ENCODE measurements at places on chromosomes 7 and 10. TPM values are rescaled to one million over a fixed set of nuclear protein-coding genes. Genes with fewer than 3 reads are reported as not detected.

RNF133 gene
- total RNA-seq, result 0.69 TPM

DNA sequence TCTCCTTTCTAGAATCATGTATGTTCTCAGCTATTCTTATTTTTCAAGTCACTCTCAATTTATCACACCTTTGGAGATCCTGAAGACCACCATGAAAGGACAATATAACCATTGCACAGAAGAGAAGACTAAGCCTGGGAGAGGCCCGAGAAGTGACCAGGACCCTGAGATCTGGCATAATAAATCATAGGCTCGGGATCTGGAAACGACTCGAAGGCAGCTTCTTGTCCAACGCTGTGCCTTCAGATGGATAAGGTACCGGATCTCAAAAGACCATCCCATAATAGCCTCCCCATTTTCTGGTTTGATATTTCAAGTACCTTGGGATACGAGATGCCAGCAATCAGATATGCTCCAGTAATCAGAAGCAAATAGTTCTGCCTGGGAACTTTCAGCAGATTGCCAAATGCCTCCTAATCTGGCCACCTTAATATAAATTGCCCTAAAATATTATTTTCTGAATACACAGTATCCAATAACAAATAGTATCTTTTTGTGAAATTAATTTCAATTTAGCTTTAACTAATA, 179.2 kb upstream of the ZMIZ1 start:
- no peak for DNase-seq

CHRM2 gene
- total RNA-seq, result not detected

PDE1C gene
- total RNA-seq, result 34.0 TPM

- DNase-seq, result no peak
Observed at GRCh38 chr7:78438433-78438832, 639.9 kb downstream of the PHTF2 start.

USP6NL gene
- 25.3 TPM for total RNA-seq

- DNase-seq, result no peak
Observed at GRCh38 chr10:129861776-129862531, 102.1 kb downstream of the EBF3 start.

- DNase-seq, result no peak
Observed at GRCh38 chr10:129465796-129466702, 992 bp upstream of the MGMT start.

- no peak for DNase-seq
Observed at GRCh38 chr7:37488163-37488764, 39.6 kb upstream of the ELMO1 start.

EPHA1 gene
- total RNA-seq, result 21.6 TPM

IDI2 gene
- not detected for total RNA-seq

PAX4 gene
- not detected for total RNA-seq

CDK14 gene
- 31.4 TPM for total RNA-seq

ITPRID1 gene
- total RNA-seq, result 0.95 TPM

DNA sequence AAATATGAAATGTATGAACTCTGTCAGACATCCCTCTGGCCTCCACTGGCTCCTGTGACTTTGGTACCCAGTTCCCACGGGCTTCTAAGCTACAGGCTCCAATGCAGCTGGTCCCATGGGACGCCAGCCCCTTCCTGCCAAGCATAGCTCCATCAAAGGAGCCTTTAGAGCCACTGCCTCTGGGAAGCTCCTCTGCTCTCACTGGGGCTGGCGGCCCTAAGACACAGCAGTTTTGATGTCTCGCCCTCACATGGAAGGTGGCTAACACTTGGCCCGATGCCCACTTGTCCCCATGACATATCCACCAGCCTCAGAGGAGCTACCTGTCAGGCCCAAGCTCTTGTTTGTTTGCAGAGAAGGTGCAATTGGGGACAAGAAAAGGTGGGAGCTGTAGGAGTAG, 453.7 kb upstream of the LRRN3 start:
- no peak for DNase-seq

- no peak for DNase-seq
Observed at GRCh38 chr7:107932805-107933204, 41.8 kb downstream of the DLD start.

ELAPOR2 gene
- 0.68 TPM for total RNA-seq

HMX3 gene
- not detected for total RNA-seq

DNA sequence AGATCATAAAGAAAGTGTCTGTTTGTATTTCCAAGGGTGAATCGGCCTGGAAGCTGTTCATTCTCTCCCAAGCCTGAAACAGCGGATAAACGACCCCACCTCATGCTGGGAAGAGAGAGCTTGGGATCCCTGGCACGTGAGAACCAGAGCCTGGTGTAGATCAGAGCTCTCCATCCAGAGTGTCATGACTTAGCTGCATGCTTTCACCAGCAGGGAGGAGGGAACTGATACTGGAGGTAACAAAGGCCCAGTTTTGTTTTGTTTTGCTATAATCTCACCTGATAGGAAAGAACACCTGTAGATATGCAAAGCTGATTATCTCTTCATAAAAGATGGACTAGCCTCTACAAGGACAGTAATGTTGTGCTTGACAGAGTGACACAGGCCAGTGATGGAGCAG, 236.6 kb downstream of the POM121L12 start:
- no peak for DNase-seq

DNA sequence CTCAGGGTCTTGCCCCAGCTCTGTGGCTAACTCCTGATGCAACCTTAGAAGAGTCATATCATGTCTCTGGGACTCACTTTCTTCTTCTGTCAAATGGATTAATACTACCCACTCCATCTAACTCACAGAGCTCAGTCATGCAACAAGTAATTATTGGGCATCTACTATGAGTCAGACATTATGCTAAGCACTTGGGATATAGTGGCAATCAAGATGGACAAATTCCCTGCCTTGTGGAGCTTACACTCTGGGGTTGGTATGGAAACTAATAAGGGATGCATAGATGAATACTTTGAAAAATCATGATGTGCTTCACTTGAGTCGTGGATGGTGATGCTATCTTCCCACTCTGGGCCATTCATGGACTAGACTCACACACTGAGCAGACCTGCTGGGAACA, 88.9 kb downstream of the KCNMA1 start:
- DNase-seq, result no peak

HMX2 gene
- not detected for total RNA-seq

STYXL1 gene
- 46.2 TPM for total RNA-seq

DNA sequence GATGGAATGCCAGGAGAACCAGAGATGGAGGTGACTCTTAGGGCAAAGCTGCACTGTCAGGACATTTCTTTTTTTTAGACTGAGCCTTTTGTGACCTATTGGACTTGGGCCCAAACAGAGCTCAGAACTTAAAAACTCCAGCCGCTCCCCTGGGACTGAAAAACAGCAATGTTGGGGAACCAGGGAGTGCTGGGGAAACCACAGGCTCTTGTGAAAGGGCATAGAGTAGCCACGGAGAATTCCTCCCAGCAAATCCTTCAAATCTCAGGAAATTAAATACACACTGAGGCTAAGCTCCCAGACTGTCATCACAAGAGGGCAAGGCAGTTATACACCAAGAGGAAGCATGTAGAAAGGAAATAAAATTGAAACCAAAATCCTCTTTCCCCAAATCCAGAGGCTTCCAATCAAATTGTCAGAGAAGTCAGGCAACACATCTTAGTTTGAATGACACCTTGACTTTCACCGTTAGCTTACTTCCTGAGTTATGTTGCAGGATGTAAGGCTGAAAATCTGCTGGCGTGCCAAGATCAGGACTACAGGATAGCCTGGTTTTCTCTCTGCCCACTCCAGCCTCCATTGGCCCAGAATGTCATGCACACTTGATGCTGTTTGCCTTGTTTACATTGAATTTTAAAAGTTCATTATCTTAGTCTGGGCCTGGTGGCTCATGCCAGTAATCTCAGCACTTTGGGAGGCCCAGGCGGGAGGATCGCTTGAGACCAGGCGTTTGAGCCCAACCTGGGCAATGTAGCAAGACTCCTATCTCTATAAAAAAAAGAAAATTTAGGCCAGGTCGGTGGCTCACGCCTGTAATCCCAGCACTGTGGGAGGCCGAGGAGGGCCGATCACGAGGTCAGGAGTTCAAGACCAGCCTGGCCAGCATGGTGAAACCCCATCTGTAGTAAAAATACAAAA, 2.6 kb upstream of the RFC2 start:
- no peak for DNase-seq

DNA sequence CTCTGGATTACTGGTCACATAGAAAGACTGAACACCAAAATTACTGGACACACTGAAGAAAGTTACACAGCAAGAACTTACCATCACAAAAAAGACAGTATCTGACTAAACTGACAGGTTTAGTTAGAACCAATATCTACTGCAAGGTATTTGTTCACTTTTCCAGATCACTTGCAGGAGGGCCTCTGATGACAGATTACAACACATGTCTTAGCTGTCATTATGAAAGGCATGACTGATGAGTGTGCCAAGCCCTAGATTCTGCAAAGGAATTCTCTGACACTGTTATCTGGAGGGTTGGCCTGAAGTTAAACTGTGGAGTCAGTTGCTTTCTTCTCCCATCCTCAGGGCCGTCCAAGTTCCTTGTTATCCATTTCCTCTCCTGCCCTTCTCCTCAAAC, 242.7 kb downstream of the KIF20B start:
- no peak for DNase-seq

CYP17A1 gene
- total RNA-seq, result not detected

GRCh38 chr10:119786117-119786769, 60.4 kb downstream of the INPP5F start:
- DNase-seq, result no peak

GRCh38 chr7:77843194-77843593, 44.6 kb downstream of the PHTF2 start:
- no peak for DNase-seq

PKD2L1 gene
- not detected for total RNA-seq

DNA sequence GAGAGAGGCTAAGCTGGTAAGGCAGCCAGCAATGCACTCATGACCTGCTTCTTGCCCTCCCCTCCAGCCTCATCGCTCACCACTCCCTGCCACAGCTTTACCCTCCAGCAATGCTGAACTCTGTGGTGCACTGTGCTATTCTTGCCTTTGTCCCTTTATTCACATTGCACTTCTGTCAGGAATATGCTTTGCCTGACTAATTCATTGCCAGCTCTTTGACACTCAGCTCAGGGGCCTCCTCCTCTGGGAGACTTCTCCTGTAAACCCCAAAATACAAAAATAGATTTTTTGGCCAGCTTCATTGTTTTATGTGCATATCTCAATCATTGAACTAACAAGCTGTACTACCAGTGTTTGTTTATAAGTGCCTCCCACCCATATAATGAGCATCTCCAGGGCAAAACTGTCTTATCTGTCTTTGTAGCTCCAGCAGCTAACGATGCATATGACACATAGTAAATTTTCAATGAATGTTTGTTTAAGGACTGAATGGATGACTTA, 8.2 kb downstream of the CNNM1 start:
- peak; percentile 26 for DNase-seq

DNA sequence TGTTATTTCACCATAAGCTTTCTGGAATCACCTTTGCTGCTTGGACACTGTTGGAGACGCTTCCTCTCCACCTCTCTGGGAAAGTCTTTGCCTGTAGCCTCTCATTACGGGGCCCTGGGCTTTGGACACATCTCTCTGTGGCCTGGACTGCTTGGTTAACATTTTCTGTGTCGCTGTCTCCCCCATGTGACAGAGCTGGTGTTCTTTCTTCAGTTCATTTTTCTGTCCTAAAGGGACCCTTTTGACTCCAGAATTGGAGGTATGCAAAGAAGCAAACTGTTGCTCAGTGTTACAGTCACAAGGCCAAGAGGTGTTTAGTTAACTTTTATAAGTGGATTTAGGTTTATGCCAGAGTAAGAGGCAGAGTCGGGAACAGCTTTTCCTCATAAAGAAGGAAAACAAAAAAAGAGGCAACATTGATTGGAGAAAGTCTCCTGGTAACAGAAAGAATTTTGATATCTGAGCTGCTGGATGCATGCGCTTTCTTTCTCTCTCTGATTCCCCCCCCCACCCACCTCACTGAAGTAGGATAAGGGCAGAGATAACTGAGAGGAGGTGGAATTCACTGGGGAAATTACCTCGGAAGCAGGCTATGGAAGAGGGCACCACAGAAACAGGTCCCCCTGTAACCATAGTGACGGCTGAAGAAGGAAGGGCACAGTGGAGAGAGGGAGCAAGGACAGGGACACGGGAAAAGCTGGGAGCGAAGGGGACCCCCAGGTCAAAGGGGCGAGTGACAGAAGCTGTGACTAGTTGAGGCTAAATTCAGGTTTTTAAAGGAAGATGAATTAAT, 57.8 kb downstream of the LGI1 start:
- no peak for DNase-seq

- DNase-seq, result no peak
Observed at GRCh38 chr10:91672021-91672608, 39.2 kb upstream of the PPP1R3C start.

- DNase-seq, result no peak
Observed at GRCh38 chr10:58980826-58981415, 195.5 kb upstream of the PHYHIPL start.

DNA sequence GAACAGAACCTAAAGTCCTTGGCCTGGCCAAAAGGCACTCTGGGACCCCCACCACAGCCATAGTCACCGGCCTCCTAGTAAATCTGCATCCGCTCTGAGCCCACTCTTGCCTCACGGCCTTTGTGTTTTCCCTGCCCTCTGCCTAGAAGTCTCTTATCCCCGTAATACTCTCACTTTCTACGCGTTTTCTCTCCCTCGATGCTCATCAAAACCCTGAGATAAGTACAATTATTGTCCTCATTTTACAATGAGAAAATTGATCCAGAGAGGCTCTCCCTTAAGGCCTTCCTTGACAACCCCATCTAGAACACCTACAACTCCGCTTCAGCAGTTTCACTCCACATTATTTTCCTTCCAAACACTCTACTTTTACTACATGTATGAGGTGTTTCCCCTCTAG, 1.5 kb upstream of the SFXN4 start:
- no peak for DNase-seq

GRCh38 chr10:112593023-112593422, 146.0 kb downstream of the VTI1A start:
- no peak for DNase-seq

GRCh38 chr10:60863796-60864195, 80.2 kb downstream of the RHOBTB1 start:
- no peak for DNase-seq

HABP2 gene
- total RNA-seq, result 1.0 TPM

- no peak for DNase-seq
Observed at GRCh38 chr10:3987143-3987974, 202.3 kb upstream of the KLF6 start.

MEOX2 gene
- total RNA-seq, result 12.6 TPM

DNA sequence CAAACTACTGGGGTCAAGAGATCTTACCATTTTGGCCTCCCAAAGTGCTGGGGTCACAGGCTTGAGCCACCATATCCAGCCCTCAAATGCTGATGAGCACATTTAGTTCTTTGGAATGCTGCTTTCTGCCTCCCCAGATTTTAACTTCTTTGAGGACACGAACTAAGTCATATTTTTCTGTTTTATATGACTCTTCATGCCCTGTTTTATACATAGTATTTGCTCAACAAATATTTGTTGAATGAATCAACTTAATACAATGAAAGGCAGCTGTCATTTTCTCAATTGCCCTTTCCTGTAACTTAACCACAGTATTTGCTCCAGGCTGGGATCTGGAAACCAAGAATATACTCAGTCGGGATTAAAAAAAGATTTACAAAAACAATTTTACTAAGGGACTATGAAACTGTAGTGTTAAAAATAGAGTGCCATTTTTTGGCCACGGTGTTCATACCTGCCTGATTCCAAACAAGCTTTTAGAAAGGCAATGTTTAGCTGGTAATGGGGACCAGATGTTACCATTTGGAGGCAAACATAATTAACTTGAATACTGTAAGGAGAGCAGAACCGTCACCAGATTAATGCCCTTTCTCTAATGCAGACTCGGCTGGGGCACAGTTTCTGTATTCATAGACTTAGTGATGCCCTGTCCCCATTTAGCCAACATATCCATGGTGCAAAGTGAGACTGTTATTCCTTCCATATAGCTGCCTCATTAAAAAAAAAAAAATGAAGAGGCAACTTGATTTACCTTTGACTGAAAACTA, 117.6 kb downstream of the NRP1 start:
- no peak for DNase-seq

Measured in Calu3 (cell line).